ENCODE measurements at places on chromosomes 3 and 15.

GRCh38 chr3:62785384-62785783 is 89.8 kb downstream of the CADPS start:
- DNase-seq, result no peak

DNA sequence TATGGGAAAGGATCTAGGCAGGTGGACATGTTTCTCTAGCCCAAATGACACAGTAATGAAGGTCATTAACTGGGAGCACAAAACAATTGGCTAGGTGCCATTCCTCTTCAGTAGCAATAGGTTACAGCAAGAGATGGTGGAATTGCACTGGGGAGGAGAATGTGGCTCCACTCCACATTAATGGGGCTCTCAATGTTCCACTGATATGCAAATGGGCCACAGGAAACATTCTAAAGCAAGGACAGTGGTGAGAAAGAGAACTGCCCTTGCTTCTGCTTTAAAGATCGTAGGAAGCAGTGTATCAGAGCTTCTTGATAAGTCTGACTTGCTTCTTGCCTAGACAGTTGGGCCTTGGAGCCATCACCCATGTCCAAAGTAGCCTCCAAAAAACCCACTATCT is 271.4 kb upstream of the PPP2R3A start:
- DNase-seq, result no peak

GRCh38 chr3:71543371-71544016 is 40.0 kb downstream of the FOXP1 start:
- no peak for DNase-seq

GRCh38 chr15:56739474-56739873 is 6.2 kb upstream of the ZNF280D start:
- DNase-seq, result no peak

- no peak for DNase-seq
These were observed 11.2 kb downstream of the CBLB start for GRCh38 chr3:105857601-105858000.

DNA sequence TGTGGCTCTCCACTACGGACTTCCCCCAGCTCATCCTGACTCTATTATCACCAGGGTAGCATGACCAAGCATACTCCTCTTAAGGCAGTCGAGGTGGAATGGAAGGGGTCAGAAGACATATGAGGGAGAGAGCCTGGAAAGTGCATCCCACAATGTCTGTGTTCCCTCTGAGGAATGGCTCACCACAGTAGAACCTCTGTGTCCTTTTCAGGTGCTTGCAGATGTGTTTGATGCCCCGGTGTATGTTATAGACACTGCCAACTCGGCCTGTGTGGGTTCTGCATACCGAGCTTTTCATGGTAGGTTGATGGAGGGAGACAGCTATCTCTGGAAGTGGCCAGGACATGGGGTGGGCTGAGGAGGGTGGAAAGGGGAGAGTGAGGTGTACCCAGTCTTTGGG is 50.3 kb downstream of the XYLB start:
- no peak for DNase-seq

DNA sequence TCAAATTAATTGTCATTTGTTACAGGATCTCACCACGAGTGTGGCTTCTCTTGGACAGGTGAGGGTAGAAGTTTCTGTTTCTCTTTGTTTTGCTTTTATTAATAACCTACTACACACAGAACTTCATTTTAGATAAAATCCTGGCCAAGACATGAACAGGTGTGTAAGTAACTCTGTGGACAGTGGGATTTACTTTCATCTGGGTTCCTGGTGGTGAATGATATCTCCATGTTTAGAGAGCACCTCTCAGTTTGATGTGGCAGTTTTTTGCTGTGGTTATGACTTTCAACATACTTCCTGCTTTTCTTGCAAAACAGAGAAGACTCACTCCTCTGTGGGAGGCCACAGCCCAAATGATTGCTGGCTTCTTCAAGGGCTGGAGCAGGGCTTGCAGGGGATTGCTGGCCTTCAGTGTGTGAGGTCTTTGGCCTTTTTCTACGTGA is 71.1 kb upstream of the XCR1 start:
- DNase-seq, result no peak

Data from NCI-H187 treated with DMSO at 0.1 percent for 48 hours (cell line).